ENCODE measurements at places on chromosomes 4 and X.

GRCh38 chr4:130484826-130485225 is 1388.9 kb downstream of the C4orf33 start:
- DNase-seq: no peak

DNA sequence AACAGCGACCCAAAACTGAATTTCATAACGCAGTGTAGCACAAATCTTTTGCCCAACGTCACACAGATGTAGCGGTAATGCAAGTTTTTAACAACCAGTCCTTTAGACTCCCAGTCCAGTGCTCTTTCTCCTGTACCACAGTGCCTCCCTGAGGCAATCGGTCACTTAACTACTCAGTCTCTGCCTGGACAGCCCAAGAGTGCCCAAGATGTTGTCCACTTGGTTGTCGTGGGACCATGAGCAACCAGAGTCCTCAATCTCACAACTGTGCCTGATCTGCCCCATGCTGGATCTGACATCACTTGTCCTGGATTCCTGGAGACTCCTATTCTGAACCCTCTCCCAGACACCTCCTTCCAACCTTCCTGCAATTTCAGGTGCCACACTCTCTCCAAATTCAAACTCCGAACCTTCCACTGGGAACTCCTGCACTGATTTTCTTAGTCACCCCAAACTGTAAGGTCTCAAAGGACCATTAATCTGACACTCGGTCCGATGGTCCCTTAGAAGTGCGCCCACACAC is 702 bp downstream of the MMGT1 start:
- no peak for DNase-seq

- DNase-seq: no peak
Measured at GRCh38 chrX:149650162-149650561, 18.6 kb upstream of the TMEM185A start.

DNA sequence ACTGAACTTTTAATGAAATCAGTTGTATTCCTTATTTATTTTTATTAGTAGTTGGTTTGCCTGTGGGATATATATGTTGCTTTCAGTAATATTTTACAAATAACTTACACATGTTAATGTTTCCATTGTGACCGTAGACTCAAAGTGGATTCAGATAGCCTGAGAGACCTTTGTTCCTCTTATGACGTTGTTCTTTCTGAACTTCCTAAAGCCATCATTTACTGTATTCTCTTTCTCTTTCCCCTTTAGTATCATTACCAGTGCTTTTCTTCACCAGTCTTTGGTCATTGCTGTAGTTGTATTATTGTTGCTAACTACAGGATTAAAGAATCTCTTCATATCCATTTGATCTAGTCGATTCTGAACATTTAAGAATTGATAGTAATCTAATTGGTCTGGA is 4.3 kb downstream of the STIM2 start:
- no peak for DNase-seq

GRCh38 chr4:99640676-99641075 is 17.0 kb downstream of the C4orf54 start:
- no peak for DNase-seq

DNA sequence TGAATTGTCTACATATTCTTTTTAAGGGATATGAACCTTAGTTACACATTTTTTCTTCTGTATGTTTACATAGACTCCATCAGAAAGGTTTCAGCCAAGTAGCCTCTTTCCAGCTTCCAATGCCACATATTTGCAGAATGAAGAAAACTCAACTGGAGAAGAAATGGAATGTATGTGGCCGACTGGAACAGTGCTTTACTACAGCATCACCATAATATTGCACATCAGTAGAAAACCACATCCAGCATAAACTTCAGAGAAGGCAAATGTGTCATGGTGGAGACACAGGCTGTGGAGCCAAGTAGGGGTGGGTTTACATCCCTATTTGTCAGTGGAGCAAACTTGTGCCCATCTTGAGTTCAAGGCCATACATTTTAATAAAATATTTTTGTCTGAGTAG is 204.8 kb upstream of the LDB2 start:
- no peak for DNase-seq

- no peak for DNase-seq
Measured at GRCh38 chrX:109372291-109372690, 109.6 kb downstream of the GUCY2F start.

DNA sequence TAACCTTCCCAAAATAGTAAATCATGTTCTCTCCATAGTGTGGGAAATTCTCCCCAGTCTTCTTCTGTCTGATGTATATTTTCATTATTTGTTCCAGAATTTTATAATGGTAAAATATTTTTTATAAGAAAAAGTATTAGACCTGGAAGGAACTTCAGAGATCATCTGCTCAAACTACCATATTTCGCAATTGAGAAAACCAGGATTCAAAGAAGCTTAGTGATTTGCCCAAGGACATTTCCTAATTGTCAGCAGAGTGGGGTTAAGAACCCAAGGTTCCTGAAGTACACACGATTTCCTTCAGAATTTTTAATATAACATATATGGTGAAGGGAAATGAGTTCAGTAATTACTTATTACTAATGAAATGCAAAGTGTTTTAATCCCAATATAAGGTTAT is 24.1 kb downstream of the OCIAD1 start:
- DNase-seq: no peak

DNA sequence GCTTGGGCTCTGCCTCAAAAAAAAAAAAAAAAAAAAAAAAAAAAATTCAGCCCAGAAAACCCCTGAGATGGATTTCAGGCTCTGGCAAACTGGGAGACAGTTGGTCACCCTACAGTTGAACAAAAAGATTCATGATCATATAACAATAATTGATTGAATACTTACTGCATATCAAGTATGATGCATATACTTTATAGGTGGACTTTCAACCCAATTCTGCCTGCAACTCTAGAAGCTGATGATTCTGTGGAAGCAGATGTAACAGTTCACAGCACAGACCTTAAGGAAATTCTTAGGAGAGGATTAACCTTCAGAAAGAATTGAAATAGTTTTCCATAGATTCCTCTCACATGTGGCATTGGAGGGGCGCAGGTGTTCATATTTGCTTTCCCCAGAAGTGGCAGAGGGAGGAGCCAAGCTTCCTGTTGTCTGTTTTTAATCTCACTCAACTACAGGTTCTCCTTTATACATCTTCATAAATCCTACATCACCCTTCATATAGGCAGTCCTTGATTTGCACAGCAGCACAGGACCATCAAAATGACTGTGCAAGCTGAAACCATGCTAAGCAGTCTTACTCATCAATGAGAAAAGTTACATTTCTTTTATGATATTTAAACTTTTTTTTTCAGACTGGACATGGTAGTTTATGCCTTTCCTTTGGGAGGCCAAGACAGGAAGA is 149.4 kb upstream of the KLF3 start:
- no peak for DNase-seq

DNA sequence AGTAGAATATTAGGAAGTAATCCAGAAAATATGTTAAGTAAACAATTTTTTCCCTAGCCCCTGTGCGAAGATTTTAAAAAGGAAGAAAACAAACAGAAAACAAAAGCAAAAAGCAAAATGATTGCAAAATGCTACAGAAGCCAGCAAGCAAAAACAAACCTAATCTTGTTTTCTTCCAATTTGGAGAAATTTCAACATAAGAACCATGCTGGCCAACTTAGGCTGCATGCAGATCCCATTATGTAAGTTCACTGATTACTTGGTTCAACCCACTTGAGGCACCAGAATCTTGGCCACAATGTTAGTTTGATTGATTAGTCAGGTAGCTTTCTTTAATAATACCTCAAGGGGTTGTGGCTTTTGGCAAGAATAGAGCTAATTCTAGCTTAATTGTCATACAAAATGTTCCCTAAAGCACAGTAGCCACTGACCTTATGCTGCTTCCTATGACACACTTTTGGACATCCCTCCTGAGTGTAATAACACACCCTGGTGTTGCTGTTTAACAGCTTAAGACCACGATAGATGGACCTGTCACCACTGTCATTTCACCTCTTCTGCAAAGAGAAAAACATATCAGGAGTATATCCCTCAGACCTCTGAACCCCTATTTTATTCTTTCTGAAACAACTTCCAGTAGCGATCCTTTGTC is 2342.1 kb downstream of the PCDH7 start:
- DNase-seq: no peak

DNA sequence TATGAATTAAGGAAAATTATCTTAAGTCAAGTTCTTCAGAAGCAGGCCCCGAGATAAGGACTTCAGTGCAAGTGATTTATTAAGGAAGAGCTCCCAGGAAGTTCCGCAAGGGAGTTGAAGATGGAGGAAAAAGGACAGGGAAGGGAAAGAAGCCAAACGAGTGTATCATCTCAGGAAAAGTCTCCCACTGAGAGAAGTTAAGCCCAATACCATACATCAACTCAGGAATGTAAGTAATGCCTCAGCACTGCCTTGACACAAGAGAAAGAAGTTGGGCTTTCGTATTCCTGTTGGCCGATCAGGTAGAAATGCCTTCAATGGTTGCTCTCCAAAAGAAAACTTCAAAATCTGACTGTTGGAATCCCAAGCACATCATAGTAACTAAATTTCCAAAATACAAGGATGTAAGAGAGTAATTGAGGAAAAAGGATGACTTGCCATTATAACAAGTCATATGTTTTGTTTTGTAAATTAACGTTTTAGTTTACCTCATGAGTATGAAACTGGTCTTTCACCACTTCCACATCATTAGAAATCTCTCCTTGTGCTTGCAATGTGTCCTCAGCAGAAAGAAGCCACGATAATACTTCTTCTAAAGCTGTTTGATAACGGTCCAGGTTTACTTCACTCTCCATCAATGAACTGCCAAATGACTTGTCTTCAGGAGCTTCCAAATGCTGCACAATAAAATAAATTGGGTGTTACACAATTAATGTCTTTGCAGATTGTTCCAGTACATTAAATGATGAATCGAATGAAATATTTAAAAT is 566.7 kb downstream of the DMD start:
- DNase-seq: no peak

GRCh38 chr4:25236971-25237370 is 3.1 kb downstream of the PI4K2B start:
- DNase-seq: no peak

Measured in NCI-H2171 (cell line).